Fibroblast of skin of back (primary cell): ENCODE measurements at places on chromosomes 4 and X.

DNA sequence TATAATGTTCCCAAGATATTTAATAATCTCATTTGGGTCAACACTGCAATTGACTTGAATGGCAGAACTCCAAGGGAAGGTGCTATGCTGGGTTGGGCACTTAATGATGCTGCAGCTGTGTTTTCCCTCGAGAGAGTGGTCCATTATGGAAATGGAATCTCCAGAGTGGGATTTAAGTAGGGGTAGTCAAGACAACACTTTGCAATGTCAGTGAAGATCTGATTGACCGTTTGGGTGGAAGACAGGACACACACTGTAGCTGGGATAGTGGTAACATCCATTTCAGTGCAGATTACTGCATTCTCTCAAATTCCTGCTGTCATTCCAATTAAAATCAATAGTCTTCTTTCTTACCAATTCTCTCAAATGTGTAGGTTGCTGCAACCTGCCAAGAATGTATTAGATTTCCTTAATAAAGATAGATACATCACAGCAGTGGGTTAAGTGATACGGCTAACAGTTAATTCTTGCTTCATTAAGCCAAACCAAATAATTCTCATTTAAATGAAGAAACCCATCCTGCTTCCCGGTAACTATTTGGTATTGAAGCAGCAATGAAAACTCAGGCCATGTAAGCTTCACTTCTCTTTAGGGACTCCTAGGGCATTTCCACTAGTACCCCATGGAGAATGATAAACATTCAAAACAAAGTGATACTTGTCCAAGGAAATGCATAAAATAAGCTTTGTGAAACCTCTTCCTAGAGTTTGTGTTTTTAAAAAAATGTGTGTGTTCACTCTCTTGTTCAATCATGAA is 40.5 kb upstream of the RASGEF1B start:
- DNase-seq = no peak

GRCh38 chrX:84161641-84162040 is 26.4 kb downstream of the RPS6KA6 start:
- no peak for DNase-seq

- DNase-seq = no peak
These were observed 4.4 kb downstream of the GYPB start for GRCh38 chr4:144014808-144015207.

DNA sequence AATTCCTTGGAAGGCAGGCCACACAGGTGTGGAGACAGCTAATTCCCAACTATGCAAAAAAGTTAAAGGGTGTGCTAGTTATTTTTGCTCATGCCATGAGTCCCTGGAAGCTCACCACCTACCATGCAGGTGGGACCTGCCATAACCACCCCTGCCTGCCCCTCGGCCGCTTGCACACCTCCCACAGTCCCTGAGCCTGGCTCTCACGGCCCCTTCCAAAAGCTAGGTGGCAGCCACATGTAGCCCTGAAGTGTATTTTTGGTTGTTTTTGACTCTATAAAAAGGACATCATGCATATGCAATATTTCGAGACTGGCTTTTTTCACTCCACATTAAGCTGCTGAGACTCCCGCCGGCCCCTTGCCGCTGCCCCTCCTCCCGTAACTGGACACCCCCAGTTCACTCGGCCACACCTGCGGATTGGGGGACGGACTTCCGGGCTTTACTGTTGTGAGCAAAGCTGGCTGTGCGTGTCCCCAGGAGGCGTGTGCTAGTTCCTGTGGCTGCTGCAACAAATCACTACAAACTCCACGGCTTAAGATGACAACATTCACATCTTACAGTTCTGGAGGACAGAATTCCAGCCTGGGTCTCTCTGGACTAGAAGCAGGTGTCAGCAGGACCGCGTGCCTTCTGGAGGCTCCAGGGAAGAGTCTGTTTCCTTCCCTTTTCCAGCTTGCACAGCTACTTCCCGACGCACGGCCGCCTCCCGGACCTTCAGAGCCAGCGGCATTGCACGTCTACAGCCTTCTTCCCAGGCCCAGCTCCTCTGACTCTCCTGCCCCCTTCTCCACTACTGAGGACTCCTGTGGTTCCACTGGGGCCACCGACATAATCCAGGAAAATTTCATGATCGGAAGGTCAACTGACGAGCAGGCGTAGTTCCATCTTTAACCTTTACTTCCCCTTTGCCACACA is 24.8 kb downstream of the ZFYVE28 start:
- no peak for DNase-seq

DNA sequence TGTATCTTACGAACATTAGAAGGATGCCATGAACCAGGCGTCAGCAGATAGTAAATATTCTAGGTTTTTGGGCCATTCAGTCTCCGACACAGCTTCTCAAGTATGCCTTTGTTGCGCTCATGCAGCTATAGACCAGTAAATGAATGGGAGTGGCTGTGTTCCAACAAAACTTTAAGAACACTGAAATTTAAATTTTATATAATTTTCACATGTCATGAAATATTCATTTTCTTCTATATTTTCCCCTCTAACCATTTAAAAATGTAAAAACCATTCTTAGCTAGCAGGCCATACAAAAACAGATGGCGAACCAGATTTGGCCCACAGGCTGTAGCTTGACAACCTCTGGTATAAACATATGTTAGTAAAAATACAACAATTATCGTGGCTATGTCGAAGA is 151.8 kb upstream of the KIT start:
- DNase-seq = no peak

DNA sequence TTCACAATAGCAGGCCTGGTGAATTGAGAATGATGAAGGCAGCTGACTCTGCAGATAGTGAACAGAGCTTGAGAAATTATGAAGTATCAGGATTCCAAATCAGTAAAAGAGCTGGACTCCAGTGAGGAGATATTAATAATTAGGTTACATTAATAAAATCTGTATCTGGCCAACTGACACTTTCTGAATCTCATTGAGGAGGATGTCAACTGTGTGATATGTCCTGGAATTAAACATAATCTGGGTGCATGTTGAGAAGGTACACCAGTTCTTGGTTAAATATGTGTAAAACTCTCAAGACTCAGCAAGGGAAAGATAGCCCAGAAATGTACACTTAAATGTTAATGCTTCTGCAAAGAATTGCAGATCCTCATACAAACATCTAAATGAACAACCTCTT is 177.8 kb upstream of the SFRP2 start:
- no peak for DNase-seq

GRCh38 chr4:99100876-99101275 is 12.3 kb upstream of the ADH5 start:
- peak; percentile 41 for DNase-seq

DNA sequence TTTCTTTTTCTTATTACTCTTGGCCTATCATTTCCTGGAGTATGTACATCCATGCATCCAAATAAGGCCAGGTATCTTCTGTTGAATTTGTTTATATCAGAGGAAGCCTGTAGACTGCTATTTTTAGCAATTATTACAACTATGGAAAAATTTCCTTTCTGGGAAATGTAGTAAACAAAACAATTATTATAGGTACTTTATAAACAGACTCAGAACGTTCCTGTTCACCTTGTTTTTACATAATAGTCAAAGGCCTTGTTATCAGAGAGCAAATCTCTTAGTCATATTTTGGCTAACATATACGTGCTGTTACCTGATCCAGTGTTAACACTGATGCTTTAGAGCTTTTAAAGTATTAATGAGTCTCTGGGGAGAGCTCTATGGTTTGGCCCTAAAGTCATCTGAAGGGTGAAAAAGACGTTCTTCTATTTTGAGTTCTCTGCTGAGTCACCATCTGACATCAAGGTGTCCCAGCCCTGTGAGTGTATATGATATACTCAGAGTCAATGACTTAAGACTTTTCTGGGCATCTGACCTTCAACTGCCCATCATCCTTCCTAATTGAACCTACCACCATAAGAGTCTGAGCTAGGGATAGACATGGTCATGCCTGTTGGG is 7.3 kb downstream of the SPARCL1 start:
- DNase-seq = no peak
